ENCODE measurements at places on chromosomes 16 and 17.

- DNase-seq = no peak
Observed at GRCh38 chr16:424033-424622, 1.3 kb upstream of the RAB11FIP3 start.

- peak; percentile 79 for DNase-seq
Observed at GRCh38 chr17:82963104-82963950, 116.1 kb upstream of the METRNL start.

- DNase-seq = no peak
Observed at GRCh38 chr17:36867716-36868341, 69.4 kb upstream of the LHX1 start.

GRCh38 chr16:85663891-85664321 lies 24.8 kb downstream of the GINS2 start:
- no peak for DNase-seq

GRCh38 chr17:21232033-21232749 lies 18.2 kb upstream of the TMEM11 start:
- no peak for DNase-seq
